Stimulated activated CD8-positive, alpha-beta memory T cell treated with anti-CD3 and anti-CD28 coated beads, Interleukin-2, amount 100 ng/mL, for 1 hour (primary cell): ENCODE measurements at places on chromosomes 1 and 21.

DNA sequence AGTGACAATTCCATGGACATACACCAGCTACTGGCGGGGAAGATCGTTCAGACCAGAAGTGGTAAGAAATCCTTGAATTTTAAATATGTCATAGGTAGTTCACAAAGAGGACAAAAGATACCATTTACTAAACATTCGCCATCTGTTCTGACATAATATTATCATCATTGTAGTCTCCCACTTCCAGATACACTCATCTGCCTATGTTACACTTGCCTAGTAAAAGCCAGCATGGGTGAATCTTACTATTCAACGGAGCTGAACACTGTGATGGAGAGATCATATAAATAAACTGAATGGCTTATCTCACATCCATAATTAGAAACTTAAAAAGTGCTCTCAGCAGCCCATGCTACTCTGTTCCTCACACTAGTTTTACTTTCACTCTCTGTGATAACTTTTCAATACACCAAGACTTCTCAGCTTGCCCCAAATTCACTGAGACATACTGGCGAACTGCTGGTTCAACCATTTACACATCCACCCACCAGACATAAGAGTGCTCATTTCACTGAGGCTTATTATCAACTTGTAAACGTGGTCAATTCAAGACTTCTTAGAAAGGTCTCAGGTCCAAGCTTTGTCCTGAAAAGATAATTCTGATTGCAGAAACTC is 463 bp upstream of the PRRC2C start:
- DNase-seq, result no peak

GRCh38 chr1:56473582-56474270 is 105.6 kb downstream of the PLPP3 start:
- DNase-seq, result no peak

GRCh38 chr1:78035121-78035520 is 10.6 kb upstream of the GIPC2 start:
- no peak for DNase-seq

- DNase-seq, result no peak
Measured at GRCh38 chr1:175134500-175134899, 58.1 kb downstream of the KIAA0040 start.

GRCh38 chr1:62283986-62284385 is 35.2 kb downstream of the KANK4 start:
- no peak for DNase-seq

GRCh38 chr21:45085700-45086099 is 11.3 kb downstream of the ADARB1 start:
- no peak for DNase-seq
